ENCODE measurements at places on chromosomes 1 and 21. TPM values are rescaled to one million over a fixed set of nuclear protein-coding genes. Genes with fewer than 3 reads are reported as not detected.

Gene TENT5C
- total RNA-seq = not detected

Gene CR2
- not detected for total RNA-seq

DNA sequence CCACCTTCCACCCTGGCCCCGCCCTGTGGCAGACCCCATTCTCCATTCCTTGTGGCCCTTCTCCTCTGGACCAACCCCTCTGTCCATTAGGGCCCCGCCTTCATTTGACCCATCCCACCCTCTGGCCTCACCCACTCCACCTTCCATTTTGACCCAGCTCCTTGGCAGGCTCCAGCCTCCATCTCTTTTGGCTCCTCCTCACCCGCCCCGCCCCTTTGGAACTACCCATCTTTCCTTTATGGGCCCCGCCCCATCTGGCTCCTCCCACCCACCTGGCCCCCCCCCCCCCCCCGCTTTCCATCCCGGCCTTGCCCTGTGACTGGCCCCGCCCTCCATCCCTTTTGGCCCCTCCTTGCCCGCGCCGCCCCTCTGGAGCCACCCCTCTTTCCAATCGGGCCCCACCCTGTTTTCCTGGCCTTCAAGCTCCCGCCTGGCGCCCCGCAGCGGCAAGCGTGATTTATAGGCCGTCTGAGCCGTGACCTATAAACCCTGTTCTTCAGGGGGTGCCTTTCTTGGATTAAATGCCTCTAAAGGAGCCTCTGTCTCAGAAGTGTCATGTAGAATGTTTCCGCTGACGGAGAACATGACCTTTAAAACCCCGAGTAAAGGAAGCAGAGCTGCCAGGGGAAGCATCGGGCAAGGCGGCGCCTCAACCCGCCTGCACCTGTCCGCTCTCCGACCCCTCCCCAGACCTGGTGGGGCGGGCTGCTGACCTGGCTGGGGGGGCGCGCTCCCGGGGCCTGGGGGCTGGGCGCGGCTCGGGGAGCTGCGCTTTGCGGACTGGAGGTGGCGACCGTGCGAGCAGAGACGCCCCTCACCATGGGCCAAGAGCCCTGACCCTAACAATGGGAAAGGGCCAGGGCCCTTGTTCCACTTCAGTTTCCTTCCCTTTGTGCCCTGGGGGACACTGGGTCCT is 178.0 kb downstream of the CAMTA1 start:
- peaks cover 7% of the 10 kb centered on the region for H3K4me1 ChIP-seq
- DNase-seq = no peak
- no peak overlapping the region for H3K27ac ChIP-seq
- no peak overlapping the region for H3K4me3 ChIP-seq

DNA sequence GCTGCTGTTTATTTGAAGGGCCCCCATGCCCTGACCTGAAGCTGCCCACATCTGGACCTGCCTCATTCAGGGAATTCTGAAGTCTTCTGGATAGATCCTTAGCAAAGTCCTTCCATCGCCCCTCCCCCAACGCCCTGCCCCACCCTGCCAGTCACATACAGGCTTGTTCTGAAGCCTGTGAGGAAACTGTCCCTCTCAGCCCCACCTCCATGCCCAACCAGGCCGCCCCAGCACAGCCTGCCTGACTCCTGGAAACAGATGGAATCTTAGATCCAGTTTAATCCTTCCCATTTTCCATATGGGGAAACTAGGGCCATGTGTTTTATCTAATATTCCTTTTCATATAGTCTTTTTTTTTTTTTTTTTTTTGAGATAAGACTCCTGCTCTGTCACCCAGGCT is 44.5 kb upstream of the GPR37L1 start:
- H3K27ac ChIP-seq = no peak overlapping the region
- no peaks in the 10 kb centered on the region for H3K27me3 ChIP-seq
- H3K36me3 ChIP-seq = no peaks in the 10 kb centered on the region
- H3K4me3 ChIP-seq = no peak overlapping the region
- DNase-seq = no peak

DNA sequence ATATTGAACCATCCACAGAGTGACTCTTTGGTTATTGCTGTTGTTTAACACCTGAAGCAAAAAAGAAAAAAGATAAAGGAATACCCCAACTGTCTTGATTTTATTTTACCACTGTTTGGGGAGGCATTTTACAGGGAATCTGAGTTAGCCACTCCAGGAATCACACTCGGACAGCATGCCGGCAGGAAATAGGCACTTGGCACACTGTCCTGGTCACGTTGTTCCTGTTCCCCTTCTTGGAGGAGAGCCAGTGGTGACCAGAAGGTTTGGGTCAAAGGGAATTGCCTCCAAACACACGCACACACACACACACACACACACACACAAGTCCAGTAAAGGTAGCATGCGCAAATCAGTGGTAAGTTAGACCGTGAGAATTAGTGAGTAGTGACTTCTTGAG is 13.8 kb downstream of the RGS4 start:
- DNase-seq = no peak
- H3K4me1 ChIP-seq = peaks cover 11% of the 10 kb centered on the region
- H3K27me3 ChIP-seq = no peaks in the 10 kb centered on the region
- no peak overlapping the region for H3K27ac ChIP-seq
